ENCODE measurements at places on chromosomes 11 and 22. TPM values are rescaled to one million over a fixed set of nuclear protein-coding genes. Genes with fewer than 3 reads are reported as not detected.

Gene ROBO4
- total RNA-seq = 1.8 TPM

Gene C11orf87
- total RNA-seq = not detected

Gene OR10A2
- total RNA-seq = not detected

Gene LRRC74B
- not detected for total RNA-seq

Gene LMO1
- total RNA-seq = not detected

Gene MMP13
- total RNA-seq = not detected

Gene GGTLC2
- not detected for total RNA-seq

Gene C22orf31
- not detected for total RNA-seq

Gene ACTN3
- not detected for total RNA-seq

Gene OR4C6
- not detected for total RNA-seq

Gene TRIM77
- total RNA-seq = not detected

DNA sequence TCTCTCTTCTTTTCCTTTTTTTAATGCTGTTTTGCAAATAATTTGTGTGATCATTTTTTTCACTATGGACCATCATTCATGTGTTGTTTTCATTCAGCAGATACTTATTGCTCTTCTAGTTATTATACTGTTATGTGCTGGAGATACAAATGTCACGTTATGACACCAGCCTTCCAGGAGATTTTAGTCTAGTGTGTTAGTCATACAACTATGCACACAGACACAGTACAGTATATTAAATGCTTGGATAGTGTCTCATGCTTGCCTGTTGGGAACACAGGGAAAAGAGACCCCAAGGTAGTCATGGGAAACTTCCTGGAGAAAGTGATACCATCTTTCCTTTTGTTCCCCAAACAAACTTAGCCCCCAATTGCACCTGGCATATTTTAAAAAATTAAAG is 116.1 kb downstream of the UVRAG start:
- DNase-seq = no peak

DNA sequence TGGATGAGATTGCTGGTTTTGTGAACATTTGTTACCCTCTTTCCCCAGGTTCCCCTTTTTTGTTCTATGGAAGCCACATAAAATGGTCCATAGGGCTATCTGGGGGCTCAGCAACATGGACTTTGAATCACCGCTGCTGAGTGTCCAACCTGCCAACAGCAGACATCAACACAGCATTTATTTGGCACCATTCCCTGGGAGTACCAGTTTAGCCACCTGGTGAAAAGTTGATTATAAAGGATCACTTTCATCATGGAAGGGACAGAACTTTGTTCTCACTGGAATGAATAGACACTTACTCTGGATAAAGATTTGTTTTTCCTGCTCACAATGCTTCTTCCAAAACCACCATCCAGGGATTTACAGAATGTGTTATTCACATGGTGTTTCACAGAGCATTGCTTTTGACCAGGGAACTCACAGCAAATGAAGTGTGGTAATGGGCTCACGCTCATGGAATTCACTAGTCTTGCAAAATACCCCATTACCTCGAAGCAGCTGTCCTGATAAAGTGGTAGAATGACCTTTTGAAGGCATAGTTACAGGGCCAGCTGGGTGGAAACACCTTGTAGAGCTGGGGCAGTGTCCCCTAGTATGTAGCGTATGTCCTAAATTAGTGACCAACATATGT is 43.9 kb downstream of the ADM start:
- DNase-seq = no peak

DNA sequence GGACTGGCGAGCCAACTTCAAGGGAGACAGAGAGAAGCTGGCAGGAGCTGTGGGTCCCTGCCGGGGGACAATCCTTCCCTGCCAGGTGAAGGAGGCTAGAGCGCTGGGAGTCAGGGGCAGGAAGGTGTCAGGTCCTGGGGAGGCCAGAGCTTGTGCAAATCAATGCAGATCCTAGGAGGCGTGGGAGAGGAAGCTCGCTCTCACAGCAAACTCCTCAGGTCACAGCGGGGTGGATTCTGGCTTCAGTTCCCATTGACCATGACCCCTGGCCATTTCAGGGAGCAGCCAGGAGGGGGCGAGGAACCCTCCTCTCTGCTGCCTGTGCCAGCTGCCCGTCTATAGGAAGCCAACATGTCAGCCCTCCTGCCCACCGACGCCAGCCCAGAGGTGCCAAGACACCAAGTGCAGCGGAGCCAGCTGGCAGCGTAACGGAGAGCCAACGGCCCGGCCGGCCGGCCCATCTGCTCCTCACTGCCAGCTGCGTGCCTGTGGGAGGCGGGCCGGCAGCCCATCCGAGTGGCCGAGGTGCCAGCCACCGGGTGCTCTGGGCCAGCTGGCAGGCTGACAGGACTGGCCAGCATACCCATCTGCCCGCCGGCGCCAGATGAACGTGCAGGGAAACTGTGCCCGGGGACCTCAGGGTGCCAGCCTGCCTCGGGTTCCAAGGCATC is 374.8 kb downstream of the MIAT start:
- peak; percentile 38 for DNase-seq

- no peak for DNase-seq
These were observed 68.7 kb downstream of the PPFIBP2 start for GRCh38 chr11:7582338-7582985.

DNA sequence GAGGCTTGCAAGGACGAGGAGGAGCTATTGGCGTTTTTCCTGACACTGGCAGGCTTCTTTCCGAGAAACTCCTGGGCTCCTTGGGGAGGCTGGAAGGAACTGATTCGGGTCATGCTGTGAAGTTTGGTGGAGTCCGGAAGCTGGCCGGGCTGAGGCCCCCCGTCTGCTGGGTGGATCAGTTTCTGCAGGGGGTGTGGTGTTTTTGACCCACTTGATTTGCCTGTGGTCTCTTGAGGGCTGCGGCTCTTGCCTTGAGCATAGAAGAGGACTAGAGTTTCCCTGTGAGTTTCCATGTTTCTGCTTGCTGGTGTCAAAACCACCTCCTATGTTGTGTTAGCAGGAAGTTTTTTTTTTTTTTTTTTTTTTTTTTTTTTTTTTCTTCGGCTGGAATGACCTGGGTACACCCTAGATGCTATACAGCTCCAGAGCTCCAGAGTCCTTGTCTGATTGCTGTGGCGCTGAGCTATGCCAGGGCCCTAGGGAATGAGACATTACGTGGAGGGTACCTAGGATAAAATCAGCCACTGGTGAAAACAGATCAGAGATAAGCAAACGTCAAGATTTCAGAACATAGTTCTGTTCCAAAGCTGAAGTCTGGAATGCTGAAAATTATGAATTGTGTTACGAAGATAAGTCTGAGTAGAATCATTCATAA is 728 bp downstream of the TBC1D22A start:
- DNase-seq = no peak

GRCh38 chr11:132036746-132037466 is 666.5 kb downstream of the NTM start:
- DNase-seq = no peak

DNA sequence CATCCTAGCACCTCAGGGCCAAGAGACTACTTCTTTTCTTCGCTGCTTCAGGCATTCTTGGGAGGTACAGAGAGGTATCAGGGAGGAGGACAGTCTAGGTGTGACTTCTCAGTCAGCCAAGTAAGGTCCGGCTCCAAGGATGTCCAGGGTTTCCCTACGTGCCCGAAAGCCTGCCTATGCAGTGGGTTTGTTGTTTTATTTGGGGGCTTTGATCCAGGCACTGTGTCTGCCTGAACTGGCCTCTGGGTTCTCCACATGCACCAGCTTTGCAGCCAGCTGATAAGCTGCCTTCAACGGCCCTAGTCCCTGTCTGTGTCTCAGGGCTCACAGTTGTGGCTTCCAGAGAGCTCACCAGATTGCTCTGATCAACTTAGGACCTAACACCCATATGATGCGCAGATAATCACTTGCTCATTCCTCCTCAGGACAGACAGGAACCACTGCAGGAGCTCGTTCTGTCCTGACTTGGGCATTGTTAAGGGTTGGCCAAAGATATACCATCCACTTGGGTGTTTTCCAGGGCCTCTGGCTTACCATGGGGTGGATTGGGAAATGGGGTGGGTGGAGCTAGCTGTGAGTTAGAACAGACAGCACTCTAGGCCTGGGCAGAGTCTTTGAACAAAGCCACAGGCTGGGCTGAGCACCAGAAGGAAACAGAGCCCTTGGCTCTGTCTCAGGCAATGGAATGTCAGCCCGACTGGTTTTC is 45.5 kb upstream of the CRYBB3 start:
- DNase-seq = peak; percentile 89

- DNase-seq = peak; percentile 78
These were observed 6.0 kb upstream of the ARHGAP42 start for GRCh38 chr11:100681064-100681502.

DNA sequence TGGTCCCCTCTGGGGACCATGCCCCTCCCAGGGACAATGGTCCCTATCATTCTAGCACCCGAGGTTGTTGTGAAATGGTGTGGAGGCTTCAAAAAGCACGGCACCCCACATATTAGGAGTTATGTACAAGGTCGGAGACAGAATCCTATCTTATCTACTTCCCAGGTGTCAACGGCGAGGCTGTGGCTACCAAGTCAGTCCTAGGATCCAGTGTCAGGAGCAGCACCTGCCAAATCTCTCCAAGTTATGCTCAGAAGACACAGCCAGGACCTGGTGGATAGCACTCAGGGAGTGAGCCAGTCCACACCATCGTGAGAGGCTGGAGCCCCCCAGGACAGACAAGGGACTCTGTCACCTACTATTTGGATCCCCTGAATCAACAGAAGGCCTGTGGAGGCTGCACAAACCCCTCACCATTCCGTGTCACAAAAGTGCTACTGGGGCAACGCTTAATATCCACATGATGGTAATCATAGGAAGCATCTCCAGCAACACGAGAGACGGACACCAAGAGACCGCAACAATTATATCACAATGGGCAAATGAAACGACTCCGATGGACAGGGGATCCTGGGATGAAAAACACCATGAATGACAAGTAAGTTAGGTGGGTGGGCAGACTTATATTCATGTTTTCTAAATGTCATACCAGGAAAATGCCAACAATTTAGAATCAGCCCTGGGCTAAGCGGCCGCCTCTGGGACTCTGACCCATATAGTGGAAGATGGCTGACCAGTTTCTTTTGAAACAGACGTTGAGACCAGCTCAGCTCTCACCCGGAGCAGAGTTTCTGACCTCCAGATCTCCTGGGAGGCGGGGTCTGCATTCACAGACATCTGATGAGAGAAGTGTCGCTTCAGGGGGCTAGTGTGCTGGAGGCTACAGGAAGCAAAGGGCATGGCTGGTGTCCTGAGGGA is 108.4 kb downstream of the MED15 start:
- no peak for DNase-seq

GRCh38 chr11:27582621-27583020 is 76.1 kb upstream of the LIN7C start:
- no peak for DNase-seq

DNA sequence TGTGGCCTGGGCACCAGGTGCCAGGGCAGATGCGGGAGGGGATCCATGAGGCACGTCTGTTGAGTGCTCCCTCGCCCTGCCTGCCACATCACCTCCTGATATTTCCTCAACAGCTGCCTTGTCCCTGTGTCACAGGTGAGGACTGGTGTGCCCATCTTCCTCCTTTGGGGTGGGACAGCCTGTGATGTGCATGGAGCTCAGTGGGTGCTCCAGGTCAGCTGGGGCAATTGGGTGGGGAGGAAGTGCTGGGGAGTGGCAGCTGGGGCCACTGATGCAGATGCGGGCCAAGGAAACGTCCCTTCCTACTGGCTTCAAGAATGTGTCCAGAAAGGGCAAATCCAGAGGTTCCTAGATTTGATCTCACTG is 83.6 kb downstream of the MORC2 start:
- DNase-seq = no peak

Measured in stomach (tissue), 19 donors.